ENCODE measurements at places on chromosomes 7 and 10.

- DNase-seq = no peak
These were observed 102.2 kb downstream of the GFRA1 start for GRCh38 chr10:116170815-116171250.

DNA sequence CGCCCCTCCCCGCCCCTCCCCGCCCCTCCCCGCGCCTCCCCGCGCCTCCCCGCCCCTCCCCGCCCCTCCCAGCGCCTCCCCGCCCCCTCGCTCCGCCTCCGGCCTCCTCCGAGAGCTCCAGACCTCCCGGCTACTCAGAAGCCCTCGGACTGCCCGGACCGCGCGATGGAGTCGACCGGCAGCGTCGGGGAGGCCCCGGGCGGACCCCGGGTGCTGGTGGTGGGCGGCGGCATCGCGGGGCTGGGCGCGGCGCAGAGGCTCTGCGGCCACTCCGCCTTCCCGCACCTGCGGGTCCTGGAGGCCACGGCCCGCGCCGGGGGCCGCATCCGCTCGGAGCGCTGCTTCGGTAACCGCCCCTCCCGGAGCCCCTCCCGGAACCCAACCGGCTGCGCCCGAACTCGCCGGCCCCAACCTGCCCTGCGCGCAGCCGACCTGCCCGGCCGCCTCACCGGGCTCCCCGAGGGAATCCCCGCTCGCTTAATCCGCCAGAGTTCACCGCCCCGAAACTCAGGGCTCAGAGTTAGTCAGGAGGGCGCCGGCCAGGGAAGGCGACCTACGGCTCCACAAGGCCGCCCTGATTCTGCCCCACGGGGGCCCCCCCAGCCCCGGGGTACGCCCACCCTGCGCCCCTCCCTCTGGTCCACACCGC, at the start of gene PAOX:
Gene PAOX, plus strand, starts transcription at position 111 of the 649 bp plus-strand sequence. Its CDS starts 55 bp downstream, at position 166.
- no peak for DNase-seq

- DNase-seq = no peak
These were observed 29.8 kb downstream of the SFR1 start for GRCh38 chr10:104151737-104152136.

DNA sequence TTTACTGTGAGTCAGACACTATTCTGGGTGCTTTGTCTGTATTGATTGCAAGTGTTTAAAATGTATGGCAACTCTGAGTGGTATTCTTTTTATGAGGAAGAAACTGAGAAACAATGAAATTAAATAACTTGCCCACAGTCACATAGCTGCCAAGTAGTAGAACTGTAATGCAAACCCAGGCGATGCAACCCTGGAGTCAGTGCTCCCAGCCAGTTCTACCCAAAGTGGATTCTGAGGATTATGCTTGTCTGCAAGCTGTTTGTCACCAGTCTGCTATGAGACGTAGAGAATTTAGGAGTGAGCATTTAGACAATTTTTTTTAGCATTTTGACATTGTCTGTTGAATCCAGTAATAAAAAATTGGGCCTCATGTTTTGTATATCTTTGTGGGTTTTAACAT, 306.0 kb upstream of the LRGUK start:
- DNase-seq = no peak

- DNase-seq = no peak
These were observed 68.0 kb upstream of the TNS3 start for GRCh38 chr7:47649919-47650318.

GRCh38 chr7:138008588-138009349, 6.9 kb upstream of the CREB3L2 start:
- no peak for DNase-seq

GRCh38 chr7:15866753-15867152, 180.3 kb upstream of the MEOX2 start:
- no peak for DNase-seq

DNA sequence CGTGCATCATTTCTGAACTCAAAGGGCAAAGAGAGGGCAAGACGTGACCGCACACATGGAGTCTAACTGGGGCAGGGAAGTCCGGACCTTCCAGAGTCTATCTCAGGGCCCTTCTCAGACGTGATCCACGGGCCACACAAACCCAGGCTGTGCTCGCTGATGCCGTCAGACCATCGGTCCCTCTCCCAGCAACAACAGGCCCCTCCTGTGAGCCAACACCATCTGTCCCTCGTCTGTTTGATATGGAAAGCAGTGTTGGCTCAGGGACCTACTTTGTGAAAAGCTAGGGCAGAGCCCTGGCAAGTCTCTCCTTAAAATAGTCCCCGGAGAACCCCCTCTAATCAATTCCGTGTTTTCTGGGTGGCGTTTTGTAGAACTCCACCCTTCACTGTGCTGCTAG, 208.8 kb downstream of the TCERG1L start:
- DNase-seq = no peak

- no peak for DNase-seq
These were observed 161.2 kb upstream of the TNRC18 start for GRCh38 chr7:5584821-5585220.

DNA sequence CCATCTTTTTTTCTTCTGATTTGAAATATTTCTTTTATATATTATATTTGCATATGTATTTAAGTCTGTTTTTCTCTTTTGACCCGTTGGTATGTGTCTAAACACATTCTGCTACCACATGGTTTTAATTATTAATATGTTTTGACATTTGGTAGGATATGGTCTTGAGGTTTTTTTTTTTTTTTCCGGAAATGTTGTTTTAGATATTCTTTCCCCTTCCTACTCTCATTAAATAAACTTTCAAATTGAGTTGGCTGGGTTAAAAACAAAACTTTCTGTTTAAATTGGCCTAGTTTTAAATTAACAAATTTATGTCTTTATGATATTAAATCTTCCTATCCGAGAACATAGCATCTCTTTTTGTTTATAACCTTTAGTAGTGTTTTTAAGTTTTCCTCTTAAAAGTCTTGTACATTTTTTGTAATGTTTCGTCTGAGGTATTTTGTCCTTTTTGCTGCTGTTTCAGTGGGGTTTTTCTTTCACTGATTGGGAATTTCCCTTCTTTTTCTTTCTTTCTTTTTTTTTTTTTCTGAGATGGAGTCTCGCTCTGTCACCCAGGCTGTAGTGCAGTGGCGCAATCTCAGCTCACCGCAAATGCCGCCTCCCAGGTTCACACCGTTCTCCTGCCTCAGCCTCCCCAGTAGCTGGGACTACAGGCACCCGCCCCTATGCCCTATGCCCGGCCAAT, 25.4 kb downstream of the STAM start:
- DNase-seq = no peak

DNA sequence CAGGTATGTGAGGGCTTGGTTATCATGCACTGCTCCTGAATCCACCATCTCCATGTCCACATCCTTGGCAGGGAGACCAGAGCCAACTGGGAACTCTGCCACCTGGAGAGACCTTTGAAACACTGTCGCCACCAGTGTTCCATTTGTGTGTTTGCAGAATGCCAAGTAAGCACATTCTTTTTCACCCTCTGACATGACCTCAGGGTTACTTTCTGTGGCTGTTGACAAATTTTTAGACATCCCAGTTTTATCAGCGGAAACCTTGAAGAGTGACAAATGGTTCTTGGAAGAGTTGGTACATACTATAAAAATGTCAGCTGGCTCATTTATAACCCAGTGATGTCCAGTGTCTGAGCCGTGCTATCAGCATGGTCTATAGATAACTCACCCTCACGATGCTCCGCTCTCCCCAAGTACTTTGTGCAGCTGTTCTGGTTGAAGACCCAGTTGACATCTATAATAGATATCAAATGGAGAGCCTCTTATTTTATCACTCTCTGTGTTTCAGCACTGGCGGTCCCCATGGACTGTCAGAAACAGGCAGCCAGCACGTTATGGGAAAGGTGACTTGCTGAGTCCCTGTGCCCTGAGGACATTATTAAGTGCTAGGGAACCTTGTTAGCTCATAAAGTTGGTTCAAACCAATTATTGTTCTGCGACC, 563.1 kb upstream of the GALNT17 start:
- no peak for DNase-seq

DNA sequence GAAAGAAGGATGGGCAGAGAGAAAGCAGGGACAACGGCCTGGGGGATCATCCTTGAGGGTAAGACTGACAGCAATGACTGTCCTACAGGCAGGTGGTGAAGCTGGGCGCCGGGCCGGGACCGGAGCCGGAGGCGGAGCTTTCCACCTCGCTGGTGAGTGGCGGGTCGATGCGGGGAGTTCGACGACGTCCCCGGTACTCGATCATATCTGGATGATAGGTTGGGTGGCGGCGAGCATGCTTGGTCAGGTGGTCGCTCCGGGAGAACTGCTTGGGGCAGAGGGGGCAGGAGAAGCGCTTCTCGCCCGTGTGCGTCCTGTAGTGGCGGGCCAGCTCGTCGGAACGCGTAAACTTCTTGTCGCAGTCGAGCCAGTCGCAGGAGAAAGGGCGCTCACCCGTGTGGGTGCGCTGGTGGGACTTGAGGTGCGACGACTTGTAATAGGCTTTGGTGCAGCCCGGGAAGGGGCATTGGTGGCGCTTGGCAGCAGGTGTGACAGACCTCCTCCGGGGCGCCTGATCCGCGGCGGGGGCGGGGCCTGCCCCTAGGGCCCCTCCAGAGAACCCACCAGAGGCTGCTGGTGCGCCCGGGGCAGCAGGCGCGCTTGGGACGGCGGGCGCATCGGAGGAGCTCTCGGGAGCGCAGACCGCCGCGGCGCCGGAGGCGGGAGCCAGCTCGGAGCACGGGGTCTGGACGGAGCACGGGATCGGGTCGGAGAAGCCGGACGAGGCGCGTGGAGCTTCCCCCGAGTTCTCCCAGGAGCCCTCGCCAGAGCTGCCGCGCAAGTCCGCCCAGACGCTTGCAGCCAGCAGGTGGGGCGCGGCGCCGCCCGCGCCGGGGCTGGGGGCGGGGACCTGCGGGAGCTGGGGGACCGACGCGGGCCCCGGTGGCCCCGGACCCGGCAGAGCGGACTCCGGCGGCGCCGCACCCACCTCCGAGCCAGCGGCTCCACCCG, 752 bp downstream of the KLF14 start:
- no peak for DNase-seq

GRCh38 chr7:69817121-69817520, 218.8 kb downstream of the AUTS2 start:
- no peak for DNase-seq

GRCh38 chr7:41451826-41452225, 251.1 kb downstream of the INHBA start:
- no peak for DNase-seq

DNA sequence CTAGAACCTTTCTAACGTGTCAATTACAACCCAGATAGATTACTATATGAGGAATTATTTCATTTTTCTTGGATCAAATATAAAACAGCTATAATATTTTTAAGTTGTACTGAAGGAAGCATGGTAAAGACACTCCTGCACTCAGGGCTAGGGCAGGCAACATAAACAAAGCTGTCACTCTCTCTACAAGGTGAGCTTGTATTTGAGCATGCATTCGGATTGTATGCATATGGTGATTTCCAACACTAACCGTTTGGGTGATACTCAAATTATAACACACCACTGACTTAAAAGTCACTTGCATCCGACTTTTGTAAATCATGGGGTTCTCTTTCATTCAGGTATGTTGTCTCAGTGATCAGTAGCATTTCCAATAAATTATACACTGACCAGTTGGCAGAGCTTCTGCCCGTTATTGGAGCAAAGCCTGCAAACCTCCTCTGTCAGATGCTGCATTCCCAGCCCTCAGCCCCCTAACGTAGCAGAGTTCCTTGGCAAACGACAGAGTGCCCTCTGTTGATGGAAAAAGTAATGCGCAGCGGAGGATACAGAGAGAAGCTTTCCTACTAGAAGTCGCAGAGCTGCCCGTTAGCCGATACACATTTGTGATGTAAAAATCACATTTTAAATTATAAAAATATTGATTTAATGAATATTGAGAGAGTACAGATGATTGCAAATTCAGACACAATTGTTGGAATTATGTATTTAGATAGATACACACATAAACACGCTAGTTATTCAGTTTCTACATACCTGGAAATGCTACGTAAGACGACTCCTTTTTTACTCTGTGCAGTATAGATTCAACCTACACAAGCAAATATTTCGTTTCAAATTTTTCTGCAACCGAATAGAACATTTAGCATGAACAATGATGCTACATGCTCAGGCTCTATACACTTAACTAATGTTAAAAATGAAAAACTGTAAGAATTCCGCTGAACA, 173.9 kb upstream of the SP4 start:
- DNase-seq = peak; percentile 8

GRCh38 chr7:15593382-15593781, 31.6 kb upstream of the AGMO start:
- no peak for DNase-seq

DNA sequence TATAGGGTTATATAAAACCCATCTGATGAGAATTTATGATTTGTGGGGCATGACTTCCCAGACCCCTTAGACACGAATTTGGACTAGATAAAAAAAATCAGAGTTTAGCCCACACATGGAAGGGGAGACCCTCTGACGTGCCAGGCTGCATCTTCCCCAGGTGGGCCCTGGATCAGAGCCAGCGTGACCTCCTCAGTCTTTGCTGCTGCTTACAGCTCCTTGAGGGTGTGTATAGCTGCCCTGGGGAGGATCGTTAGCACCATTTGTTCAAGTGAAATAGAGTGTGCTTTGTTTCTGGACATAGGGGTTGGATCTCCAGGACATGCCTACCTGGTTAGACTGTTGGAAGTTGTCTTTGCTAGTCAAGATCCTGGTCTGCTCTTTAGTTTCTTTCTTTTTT, 54.2 kb downstream of the DOCK1 start:
- no peak for DNase-seq

DNA sequence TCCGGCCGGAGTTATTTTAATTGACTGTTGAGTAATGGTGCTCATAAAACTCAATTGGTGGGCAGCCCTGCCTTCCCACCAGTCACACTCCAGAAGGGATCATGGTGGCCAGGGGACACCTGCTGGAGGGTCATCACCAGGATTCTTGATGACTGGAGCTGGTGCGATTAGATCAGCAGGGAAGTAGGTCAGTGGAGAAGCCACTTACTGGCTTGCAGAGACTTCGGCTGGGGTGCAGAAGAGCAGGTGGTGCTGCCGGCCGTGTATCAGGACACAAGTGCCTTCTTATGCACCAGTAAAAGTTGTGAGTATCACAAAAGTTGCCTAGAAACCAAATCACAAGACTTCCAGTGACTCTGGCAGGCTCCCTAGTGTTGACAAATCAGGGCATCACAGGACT, 82.6 kb upstream of the CHCHD3 start:
- DNase-seq = no peak

- DNase-seq = no peak
These were observed 28.6 kb upstream of the TNPO3 start for GRCh38 chr7:129083525-129083924.

DNA sequence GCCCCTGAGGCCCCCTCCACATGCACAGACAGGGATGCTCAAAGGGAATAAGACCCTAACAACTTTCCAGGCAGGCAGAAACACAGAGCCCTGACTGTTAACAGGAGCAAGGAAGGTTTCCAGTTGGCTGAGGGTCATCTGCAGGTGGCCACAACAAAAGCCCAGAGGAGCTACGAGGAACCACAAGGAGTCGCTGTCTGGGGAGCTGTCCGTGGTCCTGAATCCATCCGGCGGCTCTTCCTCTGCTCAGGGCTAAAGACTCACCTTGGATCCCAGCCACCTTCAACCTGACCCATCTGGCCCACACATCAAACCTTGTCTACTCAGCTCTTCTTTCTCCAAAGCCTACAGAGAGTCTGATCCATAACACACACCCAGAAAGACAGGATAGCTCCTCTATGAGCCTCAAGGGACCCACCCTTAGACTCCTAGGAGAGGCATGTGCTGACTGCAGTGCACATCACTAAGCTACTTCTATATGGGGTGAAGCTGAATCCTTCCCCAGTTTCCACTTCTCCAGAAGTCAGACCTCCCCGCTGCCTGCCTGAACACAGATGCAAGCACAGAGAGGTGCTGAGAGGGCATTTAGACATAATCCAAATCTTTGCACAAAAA, 104.0 kb downstream of the SLIT1 start:
- peak; percentile 28 for DNase-seq
